NCI-H226 (cell line): ENCODE measurements at places on chromosomes 6 and 20.

DNA sequence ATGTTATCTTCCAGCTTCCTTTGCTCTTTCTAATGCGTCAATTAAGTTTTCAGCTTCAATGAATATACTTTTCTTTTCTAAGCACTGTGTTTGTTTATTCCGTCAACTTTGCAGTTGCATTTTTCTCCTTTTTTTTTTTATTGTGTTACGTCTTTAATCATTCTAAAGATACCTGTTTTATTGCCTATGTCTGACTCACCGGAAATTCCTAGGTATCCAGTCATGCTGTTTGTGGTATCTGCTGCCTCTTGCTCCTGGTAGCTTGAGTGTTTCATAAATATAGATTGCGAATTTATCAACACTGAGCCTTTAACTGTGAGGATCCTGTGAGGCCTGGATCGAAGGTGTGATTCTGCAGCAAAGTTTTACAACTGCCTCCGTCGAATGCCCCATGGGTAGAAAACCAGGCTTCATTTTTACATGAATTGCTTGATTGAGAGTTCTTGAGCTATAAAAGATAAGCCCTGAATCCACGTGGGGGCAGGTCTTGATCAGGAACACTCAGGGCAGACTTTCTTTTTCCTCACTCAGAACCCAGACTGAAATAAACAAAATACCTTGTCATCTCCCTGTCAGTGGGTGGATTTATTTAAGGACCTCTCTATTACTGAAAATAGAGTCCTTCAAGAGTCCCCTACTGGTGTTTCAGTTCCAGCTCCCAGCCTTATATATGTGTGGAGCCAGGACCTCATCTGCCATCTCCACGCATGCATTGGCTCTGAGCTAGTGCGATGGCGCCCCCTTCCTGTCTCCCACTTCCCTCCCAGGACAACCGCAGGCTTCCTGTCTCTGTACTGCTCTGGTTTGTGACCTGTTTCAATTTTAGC lies 60.1 kb upstream of the LRRC1 start:
- DNase-seq = peak; percentile 96

DNA sequence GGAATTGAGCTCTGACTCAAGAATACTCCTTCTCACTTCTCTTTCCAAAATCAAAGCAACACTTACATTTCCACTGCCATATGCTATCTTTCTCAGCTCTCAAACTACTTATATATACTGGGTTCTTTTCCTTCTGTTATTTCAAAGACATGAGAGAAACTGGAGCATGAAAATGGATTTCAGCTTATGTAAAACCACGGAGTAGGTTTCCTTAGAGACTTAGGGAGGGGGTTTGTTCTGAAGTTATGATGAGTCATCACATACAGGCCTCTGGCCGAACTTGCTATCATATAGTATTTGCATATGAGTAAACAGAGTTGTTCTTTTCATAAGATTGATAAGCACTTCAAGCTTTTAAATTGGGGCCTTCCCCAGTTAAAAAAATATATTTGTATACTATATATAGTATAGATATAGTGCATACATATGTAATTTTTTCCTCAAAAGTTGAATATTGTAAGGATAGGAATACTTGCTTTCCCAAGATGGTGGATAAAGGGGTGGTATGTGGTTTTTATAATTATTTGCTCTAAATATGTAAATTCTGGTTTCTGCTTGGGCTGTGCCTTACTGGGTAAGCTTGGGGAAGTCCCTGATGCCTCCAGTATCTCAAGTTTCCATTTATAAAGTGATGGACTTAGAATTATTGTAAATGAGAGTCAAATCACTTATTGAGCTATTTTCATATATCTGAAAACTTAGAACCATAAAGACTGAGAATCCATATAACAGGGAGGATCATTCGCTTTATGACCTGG lies 273.9 kb downstream of the RFPL4B start:
- DNase-seq = peak; percentile 59

DNA sequence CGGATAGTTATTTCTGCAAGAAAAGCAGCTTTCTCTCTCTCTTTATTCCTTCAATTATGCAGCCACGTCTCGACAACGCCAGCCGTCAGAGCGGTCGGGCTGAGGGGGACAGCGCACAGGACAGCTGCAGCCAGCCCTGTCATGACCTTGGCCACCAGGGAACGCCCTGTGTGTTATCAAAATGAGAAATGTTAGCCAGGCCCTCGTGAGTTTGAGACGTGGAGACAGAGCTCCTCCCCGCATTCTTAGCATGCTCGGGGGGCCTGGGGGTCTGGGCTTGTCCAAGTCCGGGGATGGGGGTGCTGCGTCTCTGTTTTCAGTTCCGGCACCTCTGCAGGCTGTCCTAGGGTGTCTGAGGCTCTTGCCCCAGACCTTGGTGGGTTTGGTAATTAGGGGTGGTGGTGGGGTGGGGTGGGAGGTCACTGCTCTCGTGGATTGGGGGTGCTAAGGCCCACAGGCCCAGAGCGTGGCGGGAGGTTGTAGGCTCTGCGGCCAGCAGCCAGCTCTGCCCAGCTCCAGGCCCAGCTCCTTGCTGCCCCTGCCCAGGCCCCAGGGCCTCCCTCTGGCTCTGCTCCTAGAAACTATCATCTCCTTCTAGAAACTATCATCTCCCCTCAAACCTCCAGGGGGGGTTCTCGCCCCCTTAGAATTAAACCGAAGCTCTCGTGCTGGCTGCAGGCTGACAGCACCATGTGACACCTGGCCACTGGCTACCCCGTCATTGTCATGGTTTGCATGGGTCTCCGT lies 54.3 kb upstream of the GATA5 start:
- no peak for DNase-seq

GRCh38 chr6:144536079-144536478 lies 250.9 kb downstream of the UTRN start:
- DNase-seq = no peak

DNA sequence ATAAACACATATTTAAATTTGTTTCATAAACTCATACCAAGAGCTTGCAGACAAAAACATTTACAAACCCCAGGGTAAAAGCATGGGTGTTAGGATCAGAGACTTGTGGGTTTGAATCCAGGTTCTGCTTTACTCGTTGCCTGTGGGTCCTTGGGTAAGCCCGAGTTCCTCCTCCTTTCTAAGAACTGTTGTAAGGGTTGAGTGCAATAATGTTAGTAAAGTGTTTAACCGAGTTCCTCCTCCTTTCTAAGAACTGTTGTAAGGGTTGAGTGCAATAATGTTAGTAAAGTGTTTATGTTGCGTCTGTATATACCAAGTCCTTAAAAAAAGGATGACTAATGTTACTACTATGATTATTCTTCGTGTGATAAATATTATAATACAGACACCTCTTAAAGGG lies 18.7 kb downstream of the CCDC170 start:
- DNase-seq = no peak

GRCh38 chr6:137493218-137494038 lies 766 bp downstream of the OLIG3 start:
- no peak for DNase-seq

DNA sequence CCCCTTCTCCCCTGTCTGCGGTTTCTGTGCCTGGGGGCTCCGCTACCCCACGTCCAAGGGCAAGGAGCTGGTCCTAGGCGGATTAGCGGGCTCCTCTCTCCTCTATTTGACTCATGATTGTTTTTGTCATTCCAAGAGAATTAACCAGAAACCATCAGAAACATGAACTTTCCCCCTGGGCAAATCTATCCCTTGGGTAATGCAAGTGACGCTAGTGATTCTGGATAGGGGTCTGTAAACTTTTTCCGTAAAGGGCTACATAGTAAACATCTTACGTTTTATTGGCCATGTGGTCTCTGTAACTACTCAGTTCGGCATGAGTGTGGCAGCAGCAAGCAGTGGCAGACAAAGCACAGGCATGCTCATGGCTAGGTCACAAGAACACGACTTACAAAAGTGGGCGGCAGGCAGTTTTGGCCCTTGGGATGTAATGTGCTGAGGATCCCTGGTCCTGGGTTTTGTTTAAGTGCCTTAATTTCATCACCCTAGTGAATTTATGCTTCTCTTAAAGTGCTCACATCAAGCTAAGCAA lies 654 bp downstream of the CST11 start:
- DNase-seq = no peak

DNA sequence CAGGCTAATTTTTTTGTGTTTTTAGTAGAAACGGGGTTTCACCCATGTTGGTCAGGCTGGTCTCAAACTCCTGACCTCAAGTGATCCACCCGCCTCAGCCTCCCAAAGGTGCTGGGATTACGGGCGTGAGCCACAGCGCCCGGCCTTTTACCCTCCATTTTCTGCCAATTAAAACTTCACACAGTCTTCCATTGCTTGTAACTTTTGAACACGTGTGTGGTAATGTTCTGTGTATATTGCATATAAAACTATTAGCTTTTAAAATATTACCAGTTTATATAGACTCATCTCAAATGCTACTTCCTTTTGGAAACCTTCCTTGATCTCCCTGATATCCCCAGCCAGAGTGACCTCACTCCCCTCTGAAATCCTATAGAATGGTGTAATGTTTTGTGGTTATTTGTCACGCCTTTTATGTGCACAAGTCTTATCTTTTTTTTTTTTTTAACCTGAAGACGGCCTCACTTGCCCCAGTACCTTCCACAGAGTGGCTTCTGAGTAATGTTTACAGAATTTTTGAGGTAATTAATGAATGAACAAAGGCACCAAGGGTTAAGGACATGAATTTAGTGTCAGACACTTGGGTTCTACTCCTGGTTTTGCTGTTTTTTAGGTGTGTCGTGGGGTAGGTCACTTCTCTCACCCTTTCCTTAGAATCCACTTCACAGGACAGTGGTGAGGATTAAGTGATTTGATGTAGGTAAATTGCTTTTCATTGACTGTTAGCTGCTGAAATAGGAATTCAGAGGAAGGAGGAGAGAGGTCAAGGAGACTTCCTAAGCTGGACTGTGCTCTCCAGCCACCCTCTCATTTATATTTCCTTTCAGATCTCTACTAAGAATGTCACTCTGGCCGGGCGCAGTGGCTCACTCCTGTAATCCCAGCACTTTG lies 11.2 kb upstream of the MMP24 start:
- peak; percentile 92 for DNase-seq

DNA sequence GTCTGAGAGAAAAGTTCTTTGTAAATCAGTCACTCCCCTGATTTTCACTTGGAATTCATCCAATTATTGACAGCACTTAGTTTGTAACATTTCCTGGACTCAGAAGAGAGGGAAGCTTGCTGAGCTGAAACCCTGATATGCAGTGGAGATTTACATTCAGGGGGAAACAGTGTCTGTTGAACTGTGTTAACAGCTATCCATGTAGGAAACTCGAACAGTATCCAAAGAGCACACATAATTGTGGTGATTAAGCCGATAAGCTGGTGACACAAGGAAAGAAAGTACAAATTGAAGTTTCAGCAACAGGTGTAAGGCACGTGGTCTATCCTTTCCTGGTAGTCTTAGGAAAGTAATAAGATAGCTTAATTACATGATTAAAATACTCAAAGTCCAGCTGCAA lies 78.1 kb upstream of the FLRT3 start:
- no peak for DNase-seq

- no peak for DNase-seq
Observed at GRCh38 chr6:128036808-128037570, 136.1 kb upstream of the THEMIS start.

DNA sequence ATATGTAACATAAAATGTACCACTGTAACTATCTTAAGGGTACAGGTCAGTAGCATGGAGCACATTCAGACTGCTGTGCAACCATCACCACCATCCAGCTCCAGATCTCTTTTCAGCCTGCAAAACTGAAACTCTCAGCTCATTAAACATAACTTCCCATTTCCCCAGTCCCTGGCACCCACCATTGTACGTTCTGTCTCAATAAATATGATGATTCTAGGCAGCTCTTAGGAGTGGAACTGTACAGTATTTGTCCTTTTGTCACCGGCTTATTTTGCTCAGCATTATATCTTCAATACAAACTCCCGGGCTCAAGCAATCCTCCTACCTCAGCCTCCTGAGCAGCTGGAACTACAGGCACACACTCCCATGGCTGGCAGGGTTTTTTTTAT lies 1.5 kb downstream of the ZC3H12D start:
- DNase-seq = no peak

DNA sequence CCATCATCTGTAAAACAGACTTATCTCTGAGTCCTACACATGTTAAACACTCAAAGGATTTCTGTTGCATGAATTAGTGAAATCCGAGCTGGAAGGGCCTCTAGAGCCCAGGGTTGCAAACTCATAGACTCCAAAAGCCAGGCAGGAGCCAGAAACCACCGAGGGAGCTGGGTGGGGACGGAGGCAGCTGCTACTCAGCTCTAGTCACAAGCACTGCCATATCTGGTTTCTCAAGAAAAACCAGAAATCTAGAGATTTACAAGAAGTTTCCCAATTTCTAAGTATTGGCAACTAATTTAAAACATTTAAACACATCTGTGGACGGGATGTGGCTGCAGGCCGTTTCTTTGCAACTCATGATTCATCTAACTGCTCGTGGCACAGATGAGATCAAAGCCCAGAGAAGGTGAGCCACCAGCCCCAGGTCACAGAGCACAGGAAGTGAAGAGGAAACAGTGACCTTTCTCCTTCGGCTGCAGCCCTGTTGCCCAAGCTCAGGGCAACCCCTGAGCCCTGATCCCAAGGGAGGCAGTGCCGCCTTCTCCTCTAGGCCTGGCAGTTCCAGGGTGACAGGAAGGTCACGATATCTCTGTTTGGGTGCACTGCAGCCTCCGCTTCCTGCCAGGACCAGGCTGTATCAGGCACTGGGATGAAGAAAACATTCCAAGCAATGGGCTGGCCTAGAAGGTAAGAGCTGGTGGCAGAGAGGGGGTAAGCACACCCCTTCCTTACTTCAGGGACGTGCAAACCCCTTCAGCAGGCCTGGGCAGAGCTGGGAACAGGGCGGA lies 26.4 kb upstream of the PTGIS start:
- peak; percentile 90 for DNase-seq

DNA sequence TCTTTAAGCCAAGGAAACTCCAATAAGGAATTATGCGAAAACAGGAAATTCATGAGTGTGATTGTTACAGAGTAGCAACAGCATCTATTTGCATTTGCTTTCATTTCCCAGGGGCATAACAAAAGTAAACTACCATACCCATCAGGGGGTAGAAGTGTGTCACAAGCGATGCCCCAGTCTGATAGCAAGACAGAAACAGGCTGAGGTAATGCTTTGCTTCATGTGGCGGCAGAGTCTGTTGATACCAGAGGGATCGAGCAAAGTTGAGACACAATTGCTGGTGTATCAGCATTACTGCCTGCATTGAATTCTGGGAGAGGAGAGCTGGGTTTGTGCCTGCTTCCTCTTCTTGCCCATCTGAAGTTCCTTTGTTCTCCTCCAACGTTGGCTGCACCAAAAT lies 51.2 kb upstream of the LYRM2 start:
- DNase-seq = no peak

GRCh38 chr20:36305602-36306551 lies at the start of gene DLGAP4:
Gene DLGAP4, plus strand, starts transcription at chr20:36306339. Its CDS starts 125,379 bp downstream, at chr20:36431718.
- no peak for DNase-seq
